Aorta (tissue), 5 donors: ENCODE measurements at places on chromosomes 12 and 14.

DNA sequence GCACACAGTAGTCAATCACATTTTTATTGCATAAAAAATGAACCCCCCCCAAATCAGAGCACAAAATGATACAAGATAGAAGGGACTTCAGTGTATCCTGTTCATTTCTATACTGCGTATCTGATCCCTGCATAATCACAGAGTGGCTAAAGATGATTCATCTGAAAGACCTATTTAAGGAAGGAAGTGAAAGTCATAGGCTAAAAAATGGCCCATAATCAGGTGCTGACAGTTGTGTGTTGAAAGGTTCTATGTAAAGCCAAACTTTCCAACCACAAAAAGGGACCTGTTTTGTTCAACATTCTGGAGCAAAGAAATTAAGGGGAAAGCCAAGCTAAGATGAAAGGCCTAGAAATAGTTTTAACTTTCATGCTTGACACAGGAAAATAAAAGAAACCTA lies 147.8 kb upstream of the ATP2B1 start:
- no peak for DNase-seq

GRCh38 chr12:14111230-14111865 lies 129.9 kb upstream of the GRIN2B start:
- no peak for DNase-seq

- no peak for DNase-seq
Measured at GRCh38 chr14:88505621-88506020, 49.2 kb downstream of the PTPN21 start.

GRCh38 chr14:89178800-89179535 lies 238.1 kb downstream of the FOXN3 start:
- no peak for DNase-seq
